ENCODE measurements at places on chromosomes 5 and 9.

GRCh38 chr9:94767331-94768072, 41.0 kb downstream of the AOPEP start:
- no peak for DNase-seq

DNA sequence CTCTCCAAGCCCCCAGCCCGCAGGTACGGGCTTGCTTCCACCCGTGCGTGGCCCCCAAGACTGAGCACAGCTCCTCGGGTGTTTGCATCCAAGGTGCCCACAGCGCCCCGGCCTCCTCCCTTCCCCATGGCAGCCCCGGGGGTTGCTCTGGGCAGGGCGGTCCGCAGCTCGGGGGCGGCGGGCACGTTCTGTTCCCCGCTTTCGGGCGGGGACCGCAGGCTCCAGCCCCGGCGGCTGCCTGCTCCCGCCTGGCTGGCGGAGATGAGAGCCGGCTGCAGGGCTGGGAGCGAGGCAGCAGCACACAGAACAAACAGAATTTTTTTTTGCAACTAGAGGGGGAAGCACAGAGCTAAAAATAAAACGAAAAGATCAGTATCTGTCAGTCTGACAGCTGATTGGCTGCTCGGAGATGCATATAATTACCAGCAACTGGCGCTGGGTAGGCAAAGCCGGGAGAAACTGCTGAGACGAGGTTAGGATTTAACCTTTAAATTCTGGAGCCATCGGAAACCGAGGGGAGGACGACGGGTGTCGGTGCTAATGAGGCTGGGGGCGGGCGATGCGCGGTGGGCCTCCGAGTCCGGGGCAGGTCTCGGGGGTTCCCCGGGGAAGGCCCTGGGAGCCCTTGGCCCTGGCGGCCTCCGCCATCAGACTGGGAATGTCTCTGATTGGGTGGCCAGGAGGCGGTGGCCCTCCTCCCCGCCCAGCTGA, 142.7 kb upstream of the IER5L start:
- DNase-seq = peak; percentile 86

DNA sequence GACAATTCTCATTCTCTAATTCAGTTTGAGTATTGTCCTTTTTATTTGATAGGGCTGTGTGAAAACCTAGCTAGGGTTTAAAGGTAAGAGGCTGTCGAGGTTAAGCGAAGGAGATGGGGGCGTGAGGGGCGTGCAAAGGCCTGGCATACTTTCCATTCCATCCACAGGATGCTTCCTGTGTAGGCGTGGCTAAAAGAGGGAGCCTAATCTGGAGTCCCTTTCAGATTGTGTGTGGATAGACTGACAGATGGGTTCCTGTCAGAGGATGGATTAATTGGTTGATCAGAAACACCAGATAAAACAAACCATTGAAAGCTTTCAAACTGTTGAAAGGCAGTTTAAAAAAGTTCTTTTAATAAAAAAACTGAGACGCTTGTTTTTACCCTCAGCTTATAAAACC, 1.1 kb upstream of the ELL2 start:
- no peak for DNase-seq

GRCh38 chr9:79764374-79764773, 192.6 kb downstream of the TLE4 start:
- no peak for DNase-seq

GRCh38 chr9:107274953-107275422, 8.1 kb upstream of the RAD23B start:
- no peak for DNase-seq

DNA sequence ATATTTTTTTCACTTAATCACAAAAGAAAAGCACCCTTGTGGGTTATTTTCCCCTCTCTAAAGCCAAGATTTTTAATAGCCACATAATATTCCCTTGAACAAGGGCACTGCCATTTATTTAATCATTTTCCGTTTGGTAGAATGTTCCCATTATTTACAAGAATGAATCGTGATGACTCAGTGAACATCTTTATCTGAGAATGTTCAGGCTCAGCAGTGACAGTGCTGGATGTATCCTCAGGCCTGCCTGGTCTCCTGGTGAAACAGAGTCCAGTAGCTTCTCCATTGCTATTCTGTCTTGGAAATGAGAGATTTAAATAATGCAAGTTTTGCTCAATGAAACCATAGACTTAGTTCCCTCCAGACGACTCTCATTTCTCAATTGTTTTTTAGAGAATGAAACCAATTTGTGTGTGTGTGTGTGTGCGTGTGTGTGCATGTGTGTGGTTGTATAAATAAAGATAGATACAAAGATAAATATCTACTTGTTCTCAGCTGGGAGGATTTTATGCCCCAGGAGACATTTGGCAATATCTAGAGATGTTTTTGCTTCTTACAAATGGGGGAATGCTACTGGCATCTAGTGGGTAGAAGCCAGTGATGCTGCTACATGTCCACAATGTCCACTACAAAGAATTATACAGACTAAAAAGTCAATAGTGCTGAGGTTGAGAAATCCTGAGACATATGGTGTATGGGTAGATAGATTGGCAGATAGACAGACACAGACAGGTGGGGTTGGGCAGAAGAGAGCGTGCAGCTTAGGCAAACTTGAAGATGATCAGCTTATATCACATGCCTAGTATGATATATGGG, 55.0 kb downstream of the PAPPA start:
- no peak for DNase-seq

GRCh38 chr9:124206391-124206790, 51.4 kb upstream of the NEK6 start:
- DNase-seq = no peak

DNA sequence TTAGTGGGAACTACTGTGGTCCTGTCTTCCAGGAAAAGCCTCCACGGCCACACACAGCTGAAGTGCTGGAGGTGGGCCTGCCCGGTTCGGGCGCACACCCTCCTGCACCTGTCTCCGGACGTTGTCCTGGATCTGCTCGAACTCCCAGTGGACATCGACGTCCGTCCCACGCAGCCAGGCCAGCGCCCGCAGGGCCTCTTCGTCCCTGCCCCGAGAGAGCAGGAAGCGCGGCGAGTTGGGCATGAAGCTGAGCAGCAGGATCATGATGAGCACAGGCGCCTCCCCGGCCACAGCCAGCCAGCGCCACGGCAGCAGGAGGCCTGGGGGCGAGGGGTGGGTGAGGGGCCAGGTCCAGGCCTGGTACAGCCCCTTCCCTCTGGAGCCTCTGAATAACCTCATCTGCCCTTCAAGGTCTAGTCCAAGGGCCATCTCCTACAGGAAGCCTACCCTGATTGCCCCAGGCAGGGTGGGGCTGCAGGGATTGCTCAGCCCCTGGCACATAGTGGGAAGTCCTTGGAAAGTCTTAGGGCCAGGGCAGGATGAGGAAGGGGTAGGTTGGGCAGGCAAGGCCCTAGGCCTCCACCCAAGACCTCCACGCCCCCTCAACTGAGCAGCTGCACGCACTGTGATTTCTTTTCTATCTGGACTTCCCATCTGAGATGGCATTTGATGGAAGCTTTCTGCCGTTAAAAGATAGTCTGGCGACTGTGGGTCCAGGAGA, 3.4 kb downstream of the SLC2A6 start:
- no peak for DNase-seq

DNA sequence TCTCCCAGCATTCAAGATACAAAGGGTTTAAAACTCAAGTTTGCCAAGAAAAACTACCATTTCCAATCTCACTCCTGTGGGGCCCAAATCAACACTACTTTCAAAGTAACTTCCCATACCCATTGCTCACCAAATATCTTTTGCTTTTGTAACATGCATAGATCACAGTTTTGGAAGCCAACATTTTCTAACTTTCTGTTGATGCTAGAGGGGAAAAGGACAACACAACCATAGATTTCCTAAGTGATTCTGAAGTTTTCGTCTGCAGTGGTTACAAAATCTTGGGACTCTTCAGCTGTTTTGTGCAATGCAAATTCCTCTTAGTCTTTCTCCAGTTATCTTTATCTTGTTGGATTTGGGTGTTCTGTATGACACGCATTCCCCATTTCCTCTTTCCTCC, 94.1 kb upstream of the PAPPA start:
- DNase-seq = no peak

GRCh38 chr9:134996591-134997530, 79.1 kb upstream of the FCN1 start:
- no peak for DNase-seq

DNA sequence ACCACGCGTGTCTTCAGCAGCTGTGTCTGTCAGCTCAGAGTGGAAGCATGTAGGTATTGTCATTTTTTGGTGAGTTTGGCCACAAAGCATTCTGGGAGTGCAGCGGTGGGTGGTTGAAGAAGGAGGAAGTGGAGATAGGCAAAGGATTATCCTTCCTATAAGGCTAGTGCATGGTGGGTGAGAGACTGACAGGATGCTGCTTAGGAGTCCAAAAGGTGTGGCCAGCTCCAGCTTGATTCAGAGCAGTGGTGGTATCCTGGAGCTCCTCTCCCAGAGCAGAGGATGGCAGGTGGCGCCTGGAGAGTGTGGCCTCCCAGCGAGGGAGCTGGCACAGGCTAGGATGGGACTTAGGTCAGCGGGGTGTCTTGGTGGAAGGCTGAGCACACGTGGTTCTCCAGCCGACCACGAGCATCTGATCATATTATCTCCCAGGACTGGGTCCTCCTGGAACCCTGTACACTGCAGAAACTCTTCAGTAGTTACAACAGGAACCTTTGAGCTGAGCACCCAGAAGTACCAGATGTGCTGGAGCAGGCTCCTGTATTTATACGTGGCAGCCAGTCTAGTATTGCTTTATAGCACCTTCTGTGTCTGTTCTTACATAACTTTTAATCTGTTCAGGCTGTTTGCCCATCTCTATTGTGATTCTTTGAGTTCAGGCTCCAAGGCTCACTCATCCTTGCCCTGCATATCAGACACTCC, 29.6 kb downstream of the MAML1 start:
- DNase-seq = peak; percentile 46

DNA sequence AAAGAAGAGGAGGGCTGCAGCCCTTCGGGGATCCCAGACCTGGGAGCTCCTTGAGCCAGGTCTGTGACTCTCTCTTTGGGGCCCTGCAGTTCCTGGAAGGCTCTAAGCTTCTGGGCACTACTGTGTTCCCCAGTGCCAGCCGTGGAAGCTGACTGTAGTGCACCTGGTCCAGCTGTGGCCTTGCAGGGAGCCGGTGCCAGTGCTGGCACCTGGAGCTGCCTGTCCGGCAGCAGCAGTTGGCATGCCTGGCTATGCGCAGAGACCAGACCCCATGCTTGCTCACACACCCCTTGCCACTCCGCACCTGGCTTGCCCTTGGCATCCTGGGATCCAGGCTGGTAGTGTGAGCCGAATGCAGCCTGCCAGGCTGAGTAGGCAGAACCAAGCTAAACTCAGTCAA, 91.0 kb upstream of the PUM3 start:
- DNase-seq = no peak

DNA sequence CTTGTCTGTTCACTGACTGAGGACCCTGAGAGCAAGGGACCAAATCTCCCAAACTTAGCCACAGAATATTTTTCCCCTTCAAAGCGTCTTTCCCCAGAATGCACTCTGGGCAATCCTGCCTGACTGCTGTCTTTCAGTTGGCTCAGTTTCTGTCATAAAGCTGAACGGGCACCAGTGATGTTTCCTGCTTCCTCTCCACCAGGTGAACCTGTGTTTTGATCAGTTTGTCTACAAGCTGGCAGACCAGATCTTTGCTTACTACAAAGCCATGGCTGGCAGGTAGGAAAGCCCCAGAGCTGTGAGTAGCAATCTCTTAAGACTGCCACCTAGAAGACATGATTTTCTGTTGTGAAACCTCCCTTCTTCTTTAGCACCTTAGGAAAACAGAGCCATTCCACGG, 61.8 kb downstream of the CYFIP2 start:
- DNase-seq = no peak

DNA sequence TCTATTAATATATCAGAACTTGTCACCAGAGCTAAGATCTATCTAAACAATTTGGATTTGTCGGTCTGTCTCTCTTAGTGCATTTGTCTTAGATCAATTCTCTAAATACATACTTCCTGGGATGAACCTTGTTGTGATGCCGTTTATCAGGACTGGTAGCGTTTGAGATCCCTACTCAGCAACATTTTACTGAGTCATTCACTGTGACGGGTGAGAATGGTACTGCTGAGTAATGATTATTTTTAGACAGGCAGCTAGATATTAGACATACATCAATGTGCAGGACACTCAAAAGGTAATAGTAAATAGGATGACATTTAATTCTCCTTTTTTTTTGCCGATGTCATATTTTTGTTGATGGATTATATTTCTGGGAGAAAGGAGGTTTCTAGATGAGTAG, 209.0 kb downstream of the CSNK1G3 start:
- DNase-seq = no peak

DNA sequence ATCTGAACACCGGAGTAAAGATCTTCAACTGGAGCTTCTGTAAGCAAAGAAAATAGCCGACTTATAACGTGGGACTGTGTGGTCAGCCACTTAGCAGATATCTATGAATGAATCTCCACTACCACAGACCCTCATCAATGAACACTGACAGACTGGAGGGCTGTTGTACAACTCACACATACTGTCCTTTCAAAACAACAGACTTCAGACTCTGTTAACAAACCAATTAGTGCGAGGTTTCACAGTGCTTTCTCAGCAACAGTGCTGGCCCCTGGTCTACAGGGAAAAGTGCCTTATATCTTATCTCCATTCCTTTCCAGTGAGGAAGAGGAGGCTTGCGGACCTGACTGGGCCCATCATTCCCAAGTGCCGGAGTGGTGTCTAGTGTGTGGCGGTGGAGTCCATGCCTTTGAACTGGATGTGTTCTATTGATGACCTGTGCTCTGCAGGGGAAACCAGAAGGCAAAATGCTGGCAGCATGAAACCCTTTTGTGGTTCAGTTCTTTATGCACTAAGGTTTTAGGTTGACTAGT, 33.8 kb downstream of the TSTD2 start:
- no peak for DNase-seq

DNA sequence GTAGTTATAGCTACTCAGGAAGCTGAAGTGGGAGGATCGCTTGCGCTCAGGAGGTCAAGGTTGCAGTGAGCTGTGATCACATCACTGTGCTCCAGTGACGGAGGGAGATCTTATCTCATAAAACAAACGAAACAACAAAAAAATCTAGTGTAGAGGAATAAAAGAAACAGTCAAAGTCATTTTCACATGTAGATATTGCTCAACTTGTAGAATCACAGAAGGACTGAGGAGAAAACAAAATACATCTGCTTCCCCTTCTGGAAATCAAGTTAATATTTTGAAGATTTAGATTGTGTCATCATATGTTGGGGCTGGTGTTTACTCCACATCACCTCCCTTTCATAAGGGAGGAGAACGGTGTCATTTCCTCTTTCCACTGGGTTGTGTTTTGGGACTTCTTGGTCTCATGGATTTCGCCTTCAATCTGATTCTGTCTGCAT, 8.2 kb upstream of the SLC46A2 start:
- DNase-seq = no peak

GRCh38 chr9:112654282-112654681, 63.6 kb downstream of the INIP start:
- no peak for DNase-seq

All from head of caudate nucleus (tissue), 42 donors.